Stimulated activated CD4-positive, alpha-beta T cell treated with anti-CD3 and anti-CD28 coated beads, Interleukin-15, amount 100 ng/mL, for 24 hours (primary cell): ENCODE measurements at places on chromosomes 5 and 9.

- no peak for DNase-seq
Measured at GRCh38 chr5:169946743-169947295, 33.5 kb downstream of the INSYN2B start.

GRCh38 chr5:36301858-36302603 is at the start of gene RANBP3L:
TSS of gene RANBP3L (minus strand) at chr5:36301902. CDS start at chr5:36301416, 486 bp downstream.
- no peak for DNase-seq

- DNase-seq = no peak
Measured at GRCh38 chr9:21491756-21492155, 9.6 kb upstream of the IFNE start.

DNA sequence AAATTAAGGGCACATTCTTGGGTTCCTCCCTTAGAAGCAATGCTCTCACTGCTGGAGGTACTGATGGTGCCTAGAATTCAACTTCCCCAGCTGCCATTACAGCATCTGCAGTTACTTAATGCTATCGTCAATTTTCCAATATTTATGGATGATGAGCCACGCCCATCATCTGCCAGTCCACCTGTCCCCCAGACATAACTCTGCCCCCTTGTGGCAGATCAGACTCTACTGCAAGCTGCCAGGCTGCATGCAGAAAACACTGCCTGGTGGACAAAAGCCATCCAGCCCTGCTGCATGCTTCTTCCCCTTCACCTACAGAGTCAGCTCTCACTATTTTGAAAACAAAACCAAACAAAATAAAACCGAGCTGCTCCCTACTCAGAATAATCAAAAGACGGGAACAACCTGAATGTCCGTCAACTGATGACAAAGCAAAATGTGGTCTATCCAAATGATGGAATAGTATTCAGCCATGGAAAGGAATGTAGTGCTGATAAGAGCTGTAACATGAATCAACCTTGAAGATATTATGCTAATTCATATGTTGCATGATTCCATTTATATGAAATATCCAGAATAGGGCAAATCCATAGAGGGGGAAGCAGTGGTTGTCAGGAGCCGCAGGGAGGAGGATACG is 66.4 kb downstream of the RETREG1 start:
- peak; percentile 59 for DNase-seq

GRCh38 chr9:34522971-34523797 is at the start of gene ENHO:
TSS of gene ENHO (minus strand) at chr9:34522990. CDS start at chr9:34521695, 1,295 bp downstream.
- peak; percentile 91 for DNase-seq

DNA sequence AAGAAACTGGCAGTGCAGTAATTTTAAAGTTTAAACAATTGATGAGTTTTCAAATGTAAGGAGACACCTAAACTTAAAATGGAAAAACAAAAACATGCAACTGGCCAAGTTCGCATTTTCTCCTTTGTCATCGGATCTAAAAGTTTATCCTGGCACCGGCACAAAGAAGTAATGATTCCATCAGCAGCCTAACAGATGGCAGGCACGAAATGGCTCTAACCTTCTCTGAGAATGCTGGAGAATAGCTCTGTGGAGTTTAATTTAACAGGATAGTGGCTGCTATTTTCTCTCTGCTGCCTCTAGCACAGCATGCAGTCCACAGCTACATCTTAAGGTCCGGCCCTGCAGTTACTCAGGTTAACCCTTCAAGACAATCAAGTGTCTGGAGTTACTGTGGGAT is 82.2 kb downstream of the PRELID2 start:
- no peak for DNase-seq

DNA sequence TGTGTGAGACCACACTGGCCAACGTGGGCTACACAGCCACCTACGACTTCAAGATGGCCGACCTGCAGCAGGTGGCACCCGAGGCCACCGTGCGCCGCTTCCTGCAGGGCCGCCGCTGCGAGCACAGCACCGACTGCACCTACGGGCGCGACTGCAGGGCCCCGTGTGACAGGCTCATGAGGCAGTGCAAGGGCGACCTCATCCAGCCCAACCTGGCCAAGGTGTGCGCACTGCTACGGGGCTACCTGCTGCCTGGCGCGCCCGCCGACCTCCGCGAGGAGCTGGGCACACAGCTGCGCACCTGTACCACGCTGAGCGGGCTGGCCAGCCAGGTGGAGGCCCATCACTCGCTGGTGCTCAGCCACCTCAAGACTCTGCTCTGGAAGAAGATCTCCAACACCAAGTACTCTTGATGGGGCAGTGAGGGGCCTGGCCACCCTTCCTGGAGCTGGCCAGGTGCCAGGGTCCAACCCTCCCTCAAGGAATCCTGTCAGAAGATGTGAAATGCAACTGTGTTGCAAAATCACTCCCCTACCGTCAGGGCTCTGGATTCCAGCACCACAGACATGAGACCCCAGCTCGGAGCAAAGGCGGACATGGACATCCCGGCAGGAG is 11.1 kb downstream of the DIPK1B start:
- DNase-seq = no peak

- DNase-seq = no peak
Measured at GRCh38 chr9:13111778-13112177, 167.7 kb downstream of the MPDZ start.
